ENCODE measurements at places on chromosomes 3 and 15.

DNA sequence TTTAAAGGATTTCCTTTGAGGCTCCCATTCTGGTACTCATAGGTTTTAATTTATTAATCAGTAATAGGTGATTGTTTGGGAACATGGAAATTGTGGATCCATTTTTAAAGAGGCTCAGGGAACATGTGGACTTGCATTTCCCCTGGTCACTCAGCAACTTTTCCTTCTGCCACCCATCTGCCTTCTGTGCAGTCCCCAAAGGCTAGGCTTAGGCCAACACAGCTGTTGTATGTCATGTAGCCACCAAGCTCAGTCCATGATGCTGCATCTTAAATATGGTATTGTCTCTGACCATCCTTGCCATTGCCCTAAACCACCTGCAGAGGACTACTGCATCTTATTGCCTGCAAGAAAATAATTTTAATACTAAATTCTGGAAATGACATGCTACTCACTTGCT, 416.7 kb upstream of the SEMA6D start:
- DNase-seq: no peak

- no peak for DNase-seq
Measured at GRCh38 chr15:45734260-45734711, 99.5 kb downstream of the SQOR start.

GRCh38 chr15:35181538-35181937, 96.4 kb upstream of the NANOGP8 start:
- DNase-seq: no peak

GRCh38 chr3:195078891-195079440, 192.0 kb downstream of the XXYLT1 start:
- DNase-seq: no peak

DNA sequence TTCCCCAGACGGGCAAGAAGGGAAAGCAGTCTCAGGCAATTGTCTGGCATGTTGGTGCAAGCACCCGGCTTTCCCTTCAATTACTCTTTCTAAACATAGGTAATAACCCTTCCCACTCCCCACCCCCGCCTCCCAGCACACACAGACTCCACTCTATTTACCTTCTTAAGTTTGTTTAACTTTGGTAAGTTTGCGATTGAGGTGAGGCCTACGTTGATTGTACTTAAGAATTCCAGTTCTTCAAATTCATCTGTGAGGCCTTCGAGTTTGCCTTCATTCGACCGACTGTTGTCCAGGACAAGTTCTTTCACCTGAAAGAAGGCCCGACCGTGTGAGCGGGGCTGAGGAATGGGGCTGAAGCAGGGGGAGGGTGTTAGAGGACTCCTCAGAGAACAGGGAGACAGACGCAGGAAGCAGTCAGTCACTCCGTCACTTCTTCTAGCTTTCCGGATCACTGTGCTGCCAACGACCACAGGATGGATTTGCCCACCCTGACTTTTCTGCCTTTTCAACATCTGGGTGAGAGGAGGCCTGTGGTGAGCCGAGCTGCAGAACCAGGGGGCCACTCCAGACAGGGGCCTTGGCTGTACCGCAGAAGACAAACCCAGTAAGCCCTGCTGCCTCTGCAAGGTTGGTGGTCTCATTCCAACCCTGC, 33.0 kb downstream of the ANP32A start:
- no peak for DNase-seq

GRCh38 chr15:31974855-31975829, 55.2 kb upstream of the CHRNA7 start:
- peak; percentile 27 for DNase-seq

GRCh38 chr3:59731943-59732342, 682.1 kb upstream of the CFAP20DC start:
- no peak for DNase-seq

DNA sequence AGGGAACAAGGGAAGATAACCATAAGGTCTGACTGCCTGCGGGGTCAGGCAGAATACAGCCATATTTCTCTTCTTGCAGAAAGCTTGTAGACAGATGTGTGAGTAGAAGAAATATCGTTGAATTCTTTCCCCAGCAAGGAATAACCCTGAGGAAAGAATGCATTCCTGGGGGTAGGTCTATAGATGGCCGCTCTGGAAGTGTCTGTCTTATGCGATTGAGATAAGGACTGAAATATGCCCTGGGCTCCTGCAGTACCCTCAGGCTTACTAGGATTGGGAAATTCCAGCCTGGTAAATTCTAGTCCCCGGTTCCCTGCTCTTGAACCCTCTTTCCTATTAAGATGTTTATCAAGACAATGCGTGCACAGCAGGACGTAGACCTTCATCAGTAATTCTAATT, 15.8 kb upstream of the SST start:
- DNase-seq: no peak

- no peak for DNase-seq
Measured at GRCh38 chr3:32873531-32874130, 55.8 kb downstream of the TRIM71 start.

GRCh38 chr3:118943597-118943996, 91.0 kb downstream of the IGSF11 start:
- DNase-seq: no peak

DNA sequence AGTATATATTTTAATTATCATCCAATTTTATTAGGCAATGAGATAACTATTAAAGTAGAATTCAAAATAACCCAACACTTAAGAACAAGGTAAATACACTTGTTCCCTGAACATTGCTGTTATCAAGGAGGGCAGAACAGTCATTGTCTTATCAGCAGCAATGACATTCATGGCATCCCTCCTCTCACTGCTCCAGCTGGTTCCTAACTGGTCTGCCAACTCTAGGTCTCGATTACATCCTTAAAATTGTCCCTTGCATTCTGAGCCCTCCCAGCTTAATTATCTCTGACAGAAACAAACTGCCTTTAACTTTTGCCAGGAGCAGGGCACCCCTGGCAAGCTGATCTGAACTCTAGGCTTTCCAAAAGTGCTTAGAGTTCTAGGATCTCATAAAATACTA, 14.0 kb upstream of the DYNC1LI1 start:
- DNase-seq: no peak

DNA sequence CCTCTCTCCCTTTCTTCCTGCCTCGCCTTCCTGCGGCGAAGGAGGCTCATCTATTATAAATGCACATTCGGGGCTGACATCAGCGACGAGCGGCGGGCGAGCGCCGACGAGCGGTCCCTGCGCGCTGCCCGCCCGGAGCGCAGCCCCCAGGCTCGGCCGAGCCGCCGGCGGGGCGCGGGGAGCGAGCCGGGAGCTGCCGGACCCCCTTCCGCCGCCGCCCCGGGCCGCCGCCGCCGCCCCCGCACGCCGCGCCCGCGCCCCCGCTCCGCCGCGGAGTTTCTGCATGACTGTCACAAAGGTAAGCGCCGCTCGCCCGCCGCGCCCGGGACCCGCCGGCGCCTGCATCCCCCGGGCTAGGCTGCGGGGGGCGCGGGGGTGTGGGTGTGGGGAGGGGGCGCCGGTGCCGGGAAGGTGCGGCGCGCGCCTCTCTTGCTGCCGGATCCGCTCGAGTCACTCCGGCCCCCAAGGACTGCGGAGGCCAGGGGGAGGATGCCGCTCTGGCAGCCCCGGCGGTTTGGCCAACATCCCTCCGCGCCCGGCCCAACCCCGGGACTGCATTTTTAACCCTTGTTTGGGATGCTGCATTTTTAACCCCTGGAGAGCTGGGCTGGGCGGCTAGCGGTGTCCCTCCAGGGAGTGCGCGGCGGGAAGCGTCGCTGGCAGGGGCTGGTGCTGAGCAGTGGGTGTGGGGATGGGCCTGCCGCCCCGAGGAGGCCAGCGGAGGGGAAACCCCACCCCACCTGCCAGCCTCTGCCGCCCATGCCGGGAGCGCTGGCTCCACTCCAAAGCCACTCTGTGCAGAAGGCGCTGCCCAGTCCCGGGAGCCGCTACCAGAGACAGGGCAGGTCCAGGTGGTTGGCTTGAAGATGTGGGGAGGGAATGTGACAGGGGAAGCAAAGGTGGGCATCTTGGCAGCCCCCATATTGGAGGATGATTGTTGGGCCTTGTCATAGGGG, at the start of gene CORO2B:
Gene CORO2B, plus strand, starts transcription at position 14 of the 956 bp plus-strand sequence. Its CDS starts 270 bp downstream, at position 284.
- peak; percentile 36 for DNase-seq

DNA sequence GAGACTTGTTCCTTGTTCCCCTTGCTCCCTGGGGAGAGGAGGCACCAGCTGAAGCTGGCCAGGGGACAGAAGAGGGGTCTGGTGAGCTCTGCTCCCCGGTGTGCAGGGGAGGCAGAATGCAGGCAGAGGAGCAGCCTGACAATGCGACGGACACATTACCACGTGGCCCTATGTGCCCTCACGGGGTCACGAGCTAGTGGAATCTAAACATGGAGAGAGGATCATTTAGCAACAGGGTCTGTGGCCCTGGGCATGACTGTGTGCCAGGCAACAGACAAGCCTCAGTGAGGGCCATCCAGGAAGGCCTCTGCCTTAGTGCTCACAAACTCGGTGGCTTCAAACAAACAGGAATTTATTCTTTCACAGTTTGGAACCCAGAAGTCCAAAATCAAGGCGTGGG, 8.5 kb upstream of the MUC4 start:
- DNase-seq: no peak

DNA sequence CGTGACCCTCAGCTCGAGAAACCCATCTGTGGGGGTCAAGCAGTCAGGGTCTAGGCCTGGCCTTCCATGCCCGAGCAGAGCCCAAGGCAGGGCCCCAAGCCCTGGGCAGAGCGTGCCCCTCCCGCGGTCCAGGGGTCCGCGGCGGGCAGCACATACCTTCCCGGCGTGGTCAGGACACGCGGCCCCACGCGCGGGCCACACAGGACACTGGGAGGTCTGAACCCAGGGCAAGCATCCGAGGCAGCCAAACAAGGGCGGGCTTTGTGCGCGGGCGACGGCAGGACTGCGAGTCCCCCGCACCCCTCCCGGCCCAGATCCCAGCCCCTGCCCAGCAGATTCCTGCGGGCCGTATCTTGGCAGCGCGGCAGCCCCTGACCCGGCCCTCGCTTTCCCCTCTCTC, 61.6 kb upstream of the ACAN start:
- no peak for DNase-seq

- DNase-seq: no peak
Measured at GRCh38 chr3:57778494-57778893, 22.4 kb downstream of the SLMAP start.

GRCh38 chr3:168001244-168001643, 94.5 kb downstream of the GOLIM4 start:
- DNase-seq: no peak

Data from HTR-8/SVneo (cell line).